ENCODE measurements at places on chromosomes 16 and 17. TPM values are rescaled to one million over a fixed set of nuclear protein-coding genes. Genes with fewer than 3 reads are reported as not detected.

Gene DOC2A
- total RNA-seq: 1.3 TPM

Gene SYNGR3
- total RNA-seq: 0.91 TPM

Gene CLDN7
- total RNA-seq: 0.89 TPM

Gene KRT9
- total RNA-seq: not detected

Gene SLC47A2
- 0.16 TPM for total RNA-seq

Gene ITGAX
- total RNA-seq: not detected

Gene ZNF276
- 23.0 TPM for total RNA-seq

- no peak for DNase-seq
Observed at GRCh38 chr17:50556803-50557202, 3.7 kb upstream of the CACNA1G start.

DNA sequence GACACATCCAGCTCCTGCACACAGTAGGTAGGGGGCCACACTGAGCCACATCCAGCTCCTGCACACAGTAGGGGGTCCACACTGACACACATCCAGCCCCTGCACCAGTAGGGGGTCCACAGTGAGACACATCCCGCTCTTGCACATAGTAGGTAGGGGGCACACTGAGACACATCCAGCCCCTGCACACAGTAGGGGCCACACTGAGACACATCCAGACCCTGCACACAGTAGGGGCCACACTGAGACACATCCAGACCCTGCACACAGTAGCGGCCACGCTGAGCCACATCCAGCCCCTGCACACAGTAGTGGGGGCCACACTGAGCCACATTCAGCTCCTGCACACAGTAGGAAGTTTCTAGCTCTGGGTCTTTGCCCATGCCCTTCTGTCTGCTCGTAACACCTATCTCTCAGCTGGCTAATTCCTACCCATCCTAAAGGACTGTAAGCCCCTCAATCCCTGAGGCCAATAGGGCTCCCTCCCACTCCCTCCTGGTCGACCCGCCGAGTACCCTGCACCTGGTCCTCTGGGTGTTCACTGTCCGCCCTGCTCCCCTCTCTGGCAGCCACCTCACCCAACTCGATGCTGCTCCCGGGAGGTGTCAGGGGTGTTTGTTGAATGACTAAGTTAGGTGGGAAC is 9.4 kb upstream of the ATP2A3 start:
- DNase-seq: no peak

DNA sequence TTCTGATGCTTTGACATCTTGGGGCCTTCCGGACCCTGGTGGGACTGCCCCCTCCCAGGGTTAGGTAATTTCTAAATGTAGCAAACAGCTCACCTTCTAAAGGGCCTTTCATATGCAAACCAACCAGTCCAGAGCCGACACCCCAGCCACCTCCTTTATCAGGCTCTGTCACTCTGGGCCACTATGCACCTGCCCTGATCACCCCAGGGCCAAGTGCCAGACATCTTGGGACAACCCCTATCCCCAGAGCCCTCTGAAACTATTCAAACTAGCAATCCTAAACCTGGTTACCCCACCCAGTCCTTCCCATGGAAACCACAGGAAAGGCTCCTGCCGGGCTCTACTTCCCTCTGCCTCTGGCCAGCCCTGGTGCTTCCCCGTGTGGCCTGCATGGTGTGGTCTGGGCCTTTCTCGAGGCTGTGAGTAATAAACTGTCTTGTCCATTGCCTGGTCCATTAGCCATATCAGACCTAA is 91.2 kb upstream of the TNRC6C start:
- DNase-seq: no peak

DNA sequence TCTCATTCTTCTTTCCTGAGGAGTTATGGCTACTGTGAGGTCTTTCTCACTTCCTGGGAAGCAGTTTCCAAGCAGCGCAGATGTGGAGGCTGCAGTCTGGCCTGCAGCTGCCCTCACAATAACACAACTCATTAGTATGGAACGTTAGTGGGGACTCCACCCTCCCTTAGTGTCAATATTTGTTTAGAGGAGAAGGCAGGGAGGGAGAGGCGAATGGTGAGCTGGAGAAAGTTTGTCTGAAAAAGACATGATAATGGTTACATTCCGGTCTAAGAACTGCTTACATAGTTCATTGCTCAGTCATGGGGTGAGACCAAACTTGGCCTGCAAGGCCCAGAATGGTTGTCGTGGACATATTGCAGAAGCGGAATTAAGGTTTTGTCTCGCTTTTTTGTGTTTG is 170.2 kb downstream of the HS3ST3B1 start:
- DNase-seq: no peak

DNA sequence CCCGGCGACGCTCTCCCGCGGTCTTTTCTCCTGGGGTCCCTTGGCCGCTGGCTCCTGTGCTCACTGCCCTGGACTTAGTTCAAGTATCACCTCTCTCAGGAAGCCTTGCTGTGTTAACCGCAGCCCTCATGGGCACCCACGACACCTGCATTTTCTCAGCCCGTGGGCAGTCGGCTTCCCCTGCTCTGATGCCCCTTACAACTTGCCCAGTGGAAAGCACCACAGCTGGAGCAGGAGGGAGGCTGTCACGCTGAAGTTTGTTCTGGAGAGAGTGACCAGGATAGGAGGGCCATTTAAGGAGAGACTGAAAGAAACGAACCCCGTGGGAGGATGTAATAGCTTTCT is 395 bp downstream of the STXBP4 start:
- no peak for DNase-seq

- no peak for DNase-seq
Observed at GRCh38 chr17:14199601-14200000, 37.1 kb downstream of the CDRT15 start.

GRCh38 chr17:68327823-68328557 is 36.7 kb downstream of the ARSG start:
- DNase-seq: no peak

DNA sequence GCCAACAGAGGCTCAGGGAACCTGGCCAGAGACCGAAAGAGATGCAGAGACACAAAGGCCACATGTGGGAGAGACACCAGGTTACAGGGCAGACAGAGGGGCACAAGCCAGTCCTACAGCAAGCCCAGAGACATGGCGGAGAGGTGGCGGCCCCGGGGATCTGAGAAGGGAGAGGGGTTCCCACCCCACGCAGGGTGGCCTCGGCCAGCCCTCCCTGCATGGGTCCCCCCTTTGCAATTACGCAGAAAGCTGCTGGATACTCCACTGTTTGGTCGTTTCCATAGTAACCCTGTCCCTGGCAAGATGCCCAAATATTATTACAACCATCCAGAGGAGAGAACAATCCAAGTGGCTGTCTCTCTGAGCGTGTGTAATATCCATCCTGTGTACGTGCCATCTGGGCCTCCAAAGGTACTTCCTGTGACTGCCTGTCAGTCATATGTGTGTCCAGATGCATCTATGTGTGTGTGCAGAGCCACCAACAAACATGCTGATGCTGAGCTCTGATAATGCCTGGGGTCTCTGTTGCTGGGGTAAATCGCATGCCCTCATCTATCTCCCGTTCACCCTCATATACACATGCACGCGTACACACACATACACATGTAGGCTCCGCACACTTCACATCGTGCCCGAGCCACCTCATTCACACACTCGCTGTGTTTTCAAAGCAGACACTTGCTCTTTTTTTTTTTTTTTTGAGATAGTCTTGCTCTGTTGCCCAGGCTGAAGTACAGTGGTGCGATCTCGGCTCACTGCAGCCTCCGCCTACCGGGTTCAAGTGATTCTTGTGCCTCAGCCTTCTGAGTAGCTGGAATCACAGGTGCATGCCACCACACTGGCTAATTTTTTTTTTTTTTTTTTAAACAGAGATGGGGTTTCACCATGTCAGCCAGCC is 5.5 kb downstream of the PCGF2 start:
- no peak for DNase-seq

- no peak for DNase-seq
Observed at GRCh38 chr17:12349297-12349696, 316.4 kb upstream of the MYOCD start.

DNA sequence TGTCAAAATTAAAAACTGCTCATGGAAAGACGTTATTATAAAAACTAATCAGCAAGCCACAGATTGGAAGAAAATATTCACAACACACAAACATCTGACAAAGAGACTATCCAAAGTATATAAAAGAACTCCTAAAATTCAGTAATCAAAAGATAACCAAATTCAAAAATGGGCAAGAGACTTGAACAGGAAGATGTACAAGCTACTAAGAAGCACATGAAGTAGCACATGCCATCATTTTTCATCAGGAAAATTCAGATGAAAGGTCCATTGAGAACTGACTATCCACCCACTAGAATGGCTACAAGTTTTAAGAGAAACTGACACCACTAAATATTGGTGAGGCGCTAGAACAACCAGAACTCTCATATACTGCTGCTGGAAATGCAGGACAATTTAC is 3.4 kb upstream of the HLF start:
- DNase-seq: no peak

- DNase-seq: no peak
Observed at GRCh38 chr17:48483004-48483403, 47.8 kb downstream of the HOXB1 start.

DNA sequence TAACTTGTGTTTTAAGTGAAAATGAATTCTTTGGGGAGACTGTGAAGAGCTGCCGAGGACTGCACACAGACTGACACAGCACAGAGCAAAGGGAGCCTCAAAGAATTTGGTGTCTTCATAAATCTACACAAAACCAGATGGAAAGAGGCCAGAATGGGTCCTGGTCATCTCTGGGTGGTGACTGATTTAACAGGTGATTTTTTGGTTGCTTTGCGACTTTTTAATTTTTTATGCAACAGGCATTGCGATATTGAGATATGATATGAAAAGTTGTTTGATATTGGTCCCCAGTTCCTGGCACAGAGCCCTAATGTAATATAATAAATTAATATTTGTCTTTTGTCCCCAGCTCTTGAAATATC is 12.6 kb upstream of the EIF1 start:
- DNase-seq: no peak

DNA sequence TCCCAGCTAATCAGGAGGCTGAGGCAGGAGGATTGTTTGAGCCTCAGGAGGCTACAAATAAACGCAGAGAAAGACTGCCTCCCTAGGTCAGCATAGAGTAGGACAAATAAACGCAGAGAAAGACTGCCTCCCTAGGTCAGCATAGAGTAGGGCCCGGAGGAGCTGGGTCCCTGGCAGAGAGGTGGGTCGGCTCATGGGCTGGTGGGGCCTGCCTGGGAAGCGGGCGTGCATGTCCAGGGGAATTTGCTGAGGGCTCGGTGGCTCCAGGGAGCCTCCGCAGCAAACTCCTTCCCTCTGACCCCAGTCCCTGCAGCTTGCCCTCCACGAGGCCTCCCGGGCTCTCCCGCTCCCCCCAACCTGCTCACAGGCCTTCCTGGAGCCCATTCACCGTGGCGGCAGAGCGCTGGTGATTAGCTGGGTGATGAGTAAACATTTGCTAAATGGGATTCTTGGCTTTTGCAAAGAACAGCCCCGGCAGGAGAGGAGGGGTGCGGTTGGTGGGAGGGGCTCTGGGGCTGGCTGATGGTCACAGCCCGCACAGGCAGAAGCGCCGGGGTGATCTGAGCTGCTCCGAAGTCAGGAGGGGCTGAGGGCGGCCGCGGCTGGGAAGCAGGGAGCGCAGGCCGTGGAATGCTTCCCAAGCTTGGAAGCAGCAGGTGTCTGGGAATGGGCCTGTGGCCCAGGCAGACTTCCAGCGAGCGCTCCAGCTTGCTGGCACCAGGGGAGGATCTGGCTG is 93.1 kb downstream of the RTN4RL1 start:
- DNase-seq: no peak

DNA sequence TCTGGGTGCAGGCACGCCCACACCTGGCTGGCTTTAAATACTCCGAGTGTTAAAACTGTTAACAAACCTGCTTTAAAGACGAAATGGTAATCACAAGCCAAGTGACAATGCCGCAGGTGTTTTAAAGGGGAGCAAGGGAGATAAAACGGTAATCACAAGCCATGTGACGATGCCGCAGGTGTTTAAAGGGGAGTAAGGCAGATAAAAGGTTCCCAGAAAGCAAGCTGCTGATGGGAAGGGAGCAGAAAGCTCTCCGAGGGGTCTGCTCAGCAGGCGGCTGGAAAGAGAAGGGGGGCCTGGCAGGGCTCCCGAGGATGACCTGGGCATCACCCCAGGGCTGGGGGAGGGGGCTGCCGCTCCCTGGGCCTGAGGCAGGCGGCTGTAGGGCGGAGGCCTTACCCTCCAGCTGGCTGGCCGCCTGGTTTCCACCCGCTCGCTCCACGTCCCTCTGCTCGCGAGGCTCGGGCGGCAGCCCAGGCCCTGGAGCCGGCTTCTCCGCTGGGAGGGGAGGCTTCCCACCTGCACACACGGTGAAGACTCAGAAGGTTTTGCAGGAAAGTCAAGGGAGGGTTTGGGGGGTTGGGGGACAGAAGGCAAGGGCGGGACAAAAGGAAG is 12.1 kb downstream of the NDUFAF8 start:
- no peak for DNase-seq

DNA sequence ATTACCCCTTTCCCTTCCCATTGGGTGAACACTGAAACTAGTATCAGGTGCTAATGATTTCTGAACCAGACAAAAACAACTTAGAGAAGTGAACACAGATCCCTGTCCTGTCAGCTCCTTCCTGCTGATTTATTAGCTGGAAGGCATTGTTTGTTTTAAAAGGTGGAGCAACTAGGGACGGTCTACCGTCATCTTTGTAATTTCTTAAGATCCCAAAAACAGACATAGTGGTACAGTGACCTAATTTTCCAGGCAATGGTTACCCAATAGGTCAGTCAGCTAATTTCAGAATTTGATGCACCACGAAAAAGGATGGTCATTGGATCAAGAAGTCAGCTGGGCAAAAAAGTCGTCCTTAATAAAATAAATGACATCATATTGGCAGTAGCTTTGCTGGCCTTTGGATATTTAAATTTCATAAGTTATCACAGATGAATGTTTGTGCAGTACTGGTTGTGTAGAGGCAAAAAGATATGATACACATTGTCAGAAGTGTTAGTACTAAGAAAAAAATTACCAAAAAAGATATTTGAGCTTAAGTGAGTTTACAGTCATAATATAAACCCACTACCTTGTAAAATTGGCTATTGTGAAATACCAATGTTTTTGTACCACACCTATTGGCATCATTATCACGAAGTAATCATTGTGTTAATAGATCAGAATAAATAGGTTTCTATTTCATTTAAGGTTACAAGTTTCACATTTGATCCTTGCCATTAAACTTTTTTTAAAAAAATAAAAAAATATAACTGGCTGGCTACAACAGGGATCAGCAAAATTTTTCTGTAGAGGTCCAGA is 27.2 kb upstream of the KCNJ16 start:
- DNase-seq: no peak

DNA sequence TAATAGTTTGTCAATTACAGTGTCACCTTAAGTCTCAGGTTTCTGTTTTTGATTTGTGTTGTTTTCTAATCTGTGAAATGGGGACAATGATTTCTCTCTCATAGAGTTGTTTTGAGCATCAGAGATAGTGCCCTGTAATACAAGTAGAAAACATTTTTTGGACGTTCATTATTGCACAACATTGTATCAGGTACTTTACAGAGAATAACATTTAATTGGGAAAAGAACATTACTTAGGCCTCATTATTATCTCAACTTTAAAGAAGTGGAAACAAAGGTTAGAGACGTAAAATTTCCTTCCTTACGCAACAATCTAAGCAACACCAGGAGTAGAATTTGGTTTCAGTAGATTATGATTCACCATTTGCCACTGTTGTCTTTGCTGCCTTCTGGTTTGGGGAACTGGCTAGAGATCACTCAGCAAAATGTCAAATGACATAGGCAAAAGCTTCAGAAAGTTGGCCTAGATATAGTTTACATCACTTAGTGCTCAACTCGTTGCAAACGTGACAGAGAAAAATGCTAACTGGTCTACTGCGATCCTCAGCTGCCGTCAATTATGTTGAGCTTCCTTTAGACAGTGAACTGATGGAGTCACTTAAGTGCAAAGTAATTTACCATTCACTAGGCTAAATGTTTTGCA is 1026.8 kb downstream of the CDH11 start:
- no peak for DNase-seq
